ENCODE measurements at places on chromosomes 4 and X.
A peak's percentile ranks its signal among the peaks of the same experiment; 100 is the strongest.

GRCh38 chrX:44314808-44315207 lies 28.7 kb downstream of the EFHC2 start:
- DNase-seq: no peak

DNA sequence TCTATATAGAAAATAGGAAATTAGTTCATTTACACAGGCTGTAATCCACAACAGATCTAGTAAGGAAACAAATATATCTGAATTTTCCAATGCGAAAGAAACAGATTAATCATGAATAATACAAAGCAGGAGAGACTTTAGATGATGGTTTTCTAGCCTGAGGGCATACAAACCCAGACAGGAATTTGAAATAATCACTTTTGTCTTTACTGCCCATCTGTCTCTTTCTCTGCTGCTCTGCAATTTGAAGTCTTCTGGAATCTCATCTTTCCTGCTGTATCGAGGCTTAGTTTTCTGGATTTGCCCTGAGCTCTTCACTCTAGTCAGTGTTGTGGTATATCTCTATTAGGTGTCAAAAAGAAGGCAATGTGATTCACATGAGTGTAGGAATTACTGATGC lies 711.8 kb upstream of the FAM241A start:
- no peak for DNase-seq

DNA sequence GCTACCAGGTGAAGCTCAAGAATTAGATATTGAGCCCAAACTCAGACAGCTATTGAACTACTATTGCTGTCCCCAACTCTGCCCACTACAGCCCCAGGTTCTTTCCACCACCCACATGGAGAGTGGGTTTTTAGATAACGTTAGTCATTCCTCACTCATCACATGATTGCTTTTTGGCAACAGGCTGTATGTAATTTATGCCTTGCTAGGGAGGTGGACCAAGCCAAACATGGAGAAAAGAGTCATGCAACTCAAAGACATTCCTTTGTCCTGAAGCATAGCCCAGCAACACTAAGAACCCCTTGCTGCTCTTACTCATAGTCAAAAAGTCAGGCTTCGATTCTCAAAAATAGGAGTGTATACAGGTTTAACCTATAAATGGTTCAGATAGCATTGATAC lies 275.9 kb upstream of the VCX3A start:
- no peak for DNase-seq

DNA sequence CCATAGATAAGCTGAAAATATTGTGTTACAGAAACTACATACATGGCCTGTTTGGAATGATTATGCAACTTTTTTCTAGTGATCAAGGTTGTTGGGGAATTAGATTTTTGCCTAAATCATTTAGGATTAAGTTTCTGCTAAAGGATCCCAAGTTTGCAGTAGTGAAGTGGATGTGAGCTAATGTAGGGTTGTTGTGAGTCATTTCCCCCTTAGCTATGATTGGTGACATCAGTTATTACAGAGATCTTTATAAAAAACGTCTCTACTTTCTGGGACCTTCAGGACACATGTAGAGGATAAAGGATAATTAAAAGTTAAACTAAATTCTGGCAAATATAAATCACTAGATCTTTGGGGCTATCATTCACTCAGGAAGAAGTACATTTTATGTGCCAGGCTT lies 133.3 kb downstream of the GATB start:
- no peak for DNase-seq

DNA sequence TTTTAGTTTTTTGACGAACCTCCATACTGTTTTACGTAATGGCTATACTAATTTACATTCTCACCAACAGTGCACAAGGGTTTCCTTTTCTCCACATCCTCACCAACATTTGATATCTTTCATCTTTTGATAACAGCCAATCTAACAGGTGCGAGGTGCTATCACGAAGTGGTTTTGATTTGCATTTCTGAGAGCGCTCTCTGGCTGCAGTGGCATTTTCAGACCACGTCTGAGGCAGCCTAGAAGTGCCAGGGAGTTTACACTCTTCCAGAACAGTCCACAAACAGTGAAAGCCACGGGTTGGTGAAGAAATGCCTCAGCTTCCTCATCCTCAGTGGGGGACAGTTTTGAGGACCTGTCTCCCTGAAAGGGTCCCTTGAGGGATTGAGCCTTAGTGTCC lies 471.0 kb downstream of the BCOR start:
- DNase-seq: no peak

DNA sequence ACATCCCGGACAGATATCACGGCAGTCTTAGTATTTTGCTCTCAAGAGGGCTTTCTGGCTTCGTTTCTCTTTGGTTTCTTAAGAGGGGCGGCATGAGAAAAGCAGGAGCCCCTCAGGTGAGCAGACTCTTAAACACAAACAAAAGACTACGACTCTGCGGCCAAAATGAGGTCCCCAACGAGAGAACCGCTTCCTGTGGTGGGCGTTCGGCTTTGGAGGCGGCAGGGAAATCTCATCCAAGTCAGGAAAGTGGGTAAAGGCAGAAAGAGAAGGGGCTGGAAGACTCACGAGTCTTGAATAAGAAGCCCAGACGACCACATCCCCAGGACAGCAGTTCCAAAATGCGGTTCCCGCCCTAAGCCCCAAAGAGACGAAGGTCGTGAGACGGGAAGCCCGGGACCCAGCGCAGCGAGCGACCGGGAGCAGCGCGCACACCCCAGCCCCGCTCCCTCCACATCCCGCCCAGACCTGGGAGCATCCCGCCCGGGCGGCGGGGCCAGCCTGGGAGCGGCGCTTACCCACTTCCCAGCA lies 409 bp downstream of the UGDH start:
- DNase-seq: peak; percentile 20

GRCh38 chrX:71095981-71096759 lies 519 bp downstream of the FOXO4 start:
- DNase-seq: no peak

DNA sequence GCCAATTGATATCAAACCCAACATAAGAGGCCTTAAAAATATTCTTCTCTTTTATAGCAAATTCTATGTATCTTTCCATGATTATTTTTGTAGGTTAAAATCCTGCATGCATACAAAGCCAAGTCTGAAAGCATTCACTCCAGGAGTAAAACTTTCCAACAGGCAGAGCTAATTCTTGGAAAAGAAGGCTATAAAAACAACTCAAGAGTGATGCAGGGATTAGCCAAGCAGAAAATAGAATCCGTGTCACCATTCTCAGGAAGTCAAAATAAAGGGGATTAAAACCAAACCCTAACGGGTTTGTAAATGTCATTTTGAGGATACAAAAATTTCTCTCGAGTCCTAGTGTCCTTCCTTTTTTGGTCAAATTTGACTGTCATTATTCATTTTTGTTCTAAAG lies 412.4 kb downstream of the DMD start:
- no peak for DNase-seq

DNA sequence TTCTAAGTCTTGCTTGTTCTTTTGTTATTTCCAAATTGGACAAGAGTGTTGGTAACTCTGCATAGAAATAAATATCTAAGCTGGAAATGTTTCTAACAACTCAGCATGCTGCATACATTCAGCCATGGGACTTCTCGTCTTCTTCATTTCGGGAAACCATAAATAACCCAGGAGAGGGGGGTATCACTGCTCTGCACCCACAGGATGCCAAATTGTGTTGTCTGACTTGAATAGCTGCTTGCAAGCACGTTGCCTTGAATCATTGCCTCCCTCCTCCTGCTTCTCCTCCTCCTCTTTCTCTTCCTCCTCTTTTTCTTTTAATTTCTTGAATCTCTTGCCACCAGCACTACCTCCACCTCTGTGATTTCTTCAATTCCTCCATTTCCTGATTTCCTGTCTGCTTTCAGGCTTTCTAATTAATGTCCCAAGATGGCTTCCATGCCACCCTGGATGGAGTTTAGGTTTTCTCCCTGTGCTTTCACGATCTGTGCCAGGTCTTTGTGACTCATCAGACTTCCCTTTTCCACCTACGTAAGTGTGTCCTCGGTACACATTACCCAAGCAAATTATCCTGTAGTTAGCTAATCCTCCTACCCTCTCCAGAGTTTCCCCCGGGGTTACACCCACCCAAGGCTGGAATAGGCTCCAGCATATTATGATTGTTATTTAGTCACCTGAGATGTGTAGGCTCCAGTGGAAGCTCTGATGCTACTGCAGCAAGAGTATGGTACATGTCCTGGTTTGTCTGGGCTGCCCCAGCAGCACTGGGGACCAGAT lies 122.6 kb upstream of the VCX3B start:
- DNase-seq: no peak

- no peak for DNase-seq
Observed at GRCh38 chrX:40780951-40781350, 45.6 kb upstream of the MED14 start.

DNA sequence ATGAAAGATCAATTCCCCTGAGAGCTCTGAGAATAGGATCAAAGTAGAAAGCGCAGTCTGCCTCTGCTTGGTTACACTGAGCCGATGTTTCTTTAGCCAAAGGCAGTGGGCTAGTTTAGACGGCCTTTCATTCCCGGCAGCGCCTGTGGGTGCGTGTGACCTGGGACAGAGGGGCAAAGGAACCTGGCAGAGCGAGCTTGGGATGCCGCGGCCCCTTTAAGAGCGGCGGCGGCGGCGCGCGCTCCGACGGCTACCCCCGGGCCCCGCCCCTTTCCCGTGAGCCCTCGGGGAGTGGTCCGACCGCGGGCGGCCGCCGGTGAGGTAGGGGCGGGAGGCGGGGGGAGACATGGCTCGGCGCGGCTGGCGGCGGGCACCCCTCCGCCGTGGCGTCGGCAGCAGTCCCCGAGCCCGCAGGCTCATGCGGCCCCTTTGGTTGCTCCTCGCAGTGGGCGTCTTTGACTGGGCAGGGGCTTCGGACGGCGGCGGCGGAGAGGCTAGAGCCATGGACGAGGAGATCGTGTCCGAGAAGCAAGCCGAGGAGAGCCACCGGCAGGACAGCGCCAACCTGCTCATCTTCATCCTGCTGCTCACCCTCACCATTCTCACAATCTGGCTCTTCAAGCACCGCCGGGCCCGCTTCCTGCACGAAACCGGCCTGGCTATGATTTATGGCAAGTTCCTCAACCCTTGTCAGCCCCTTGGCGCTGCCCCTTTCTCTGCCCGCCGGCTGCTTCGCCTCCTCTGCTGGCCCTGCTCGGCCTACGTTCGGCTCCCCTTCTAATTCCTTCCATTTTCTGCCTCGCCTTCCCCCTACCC lies at the start of gene SLC9A6:
Gene SLC9A6, plus strand, starts transcription at position 279 of the 816 bp plus-strand sequence. Its CDS starts 224 bp downstream, at position 503.
- DNase-seq: peak; percentile 70

DNA sequence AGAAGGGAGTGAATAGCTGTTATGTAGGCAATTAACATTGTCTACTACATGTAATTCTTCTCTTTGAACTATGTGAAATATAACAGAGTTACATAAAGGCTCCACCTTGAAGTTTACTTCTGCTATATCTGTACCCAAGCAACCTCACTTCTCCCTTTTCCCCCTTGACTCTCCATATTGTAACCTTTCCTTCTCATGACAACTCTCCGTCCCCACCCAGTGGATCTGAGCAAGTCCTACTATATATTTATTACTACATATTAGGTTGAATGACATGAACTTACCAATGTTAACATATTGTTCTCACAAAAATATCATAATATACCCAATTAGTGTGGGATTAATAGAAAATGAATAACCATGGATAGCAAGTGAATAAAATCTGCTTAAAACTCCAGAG lies 93.2 kb upstream of the ATP8A1 start:
- no peak for DNase-seq

DNA sequence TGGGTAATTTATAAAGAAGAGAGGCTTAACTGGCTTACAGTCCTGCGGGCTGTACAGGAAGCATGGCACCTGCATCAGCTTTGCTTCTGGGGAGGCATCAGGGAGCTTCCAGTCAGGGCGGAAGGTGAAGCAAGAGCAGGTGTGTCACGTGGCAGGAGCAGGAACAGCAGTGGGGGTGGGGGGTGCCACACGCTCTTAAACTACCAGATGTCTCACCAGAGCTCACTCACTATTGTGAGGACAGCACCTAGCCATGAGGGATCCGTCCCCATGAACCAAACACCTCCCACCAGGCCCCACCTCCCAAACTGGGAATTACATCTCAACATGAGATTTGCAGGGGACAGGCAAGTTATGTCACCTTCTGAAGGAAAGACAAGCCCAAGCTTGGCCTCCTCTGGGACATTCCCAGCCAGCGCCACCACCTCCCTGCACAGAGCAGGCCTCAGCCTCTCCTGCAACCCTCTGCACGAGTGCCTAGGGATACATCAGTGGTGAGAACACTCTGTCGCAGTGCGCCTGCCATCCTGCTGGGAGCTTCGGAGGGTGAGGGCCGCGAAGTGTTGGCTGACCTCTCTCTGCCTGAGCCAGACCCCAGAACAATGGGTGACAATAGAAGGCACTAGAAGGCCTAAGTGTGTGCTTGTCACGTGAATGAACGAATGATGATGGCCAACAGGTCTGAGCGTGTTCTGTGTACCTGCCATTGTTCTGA lies 244.3 kb downstream of the EVC2 start:
- DNase-seq: no peak

DNA sequence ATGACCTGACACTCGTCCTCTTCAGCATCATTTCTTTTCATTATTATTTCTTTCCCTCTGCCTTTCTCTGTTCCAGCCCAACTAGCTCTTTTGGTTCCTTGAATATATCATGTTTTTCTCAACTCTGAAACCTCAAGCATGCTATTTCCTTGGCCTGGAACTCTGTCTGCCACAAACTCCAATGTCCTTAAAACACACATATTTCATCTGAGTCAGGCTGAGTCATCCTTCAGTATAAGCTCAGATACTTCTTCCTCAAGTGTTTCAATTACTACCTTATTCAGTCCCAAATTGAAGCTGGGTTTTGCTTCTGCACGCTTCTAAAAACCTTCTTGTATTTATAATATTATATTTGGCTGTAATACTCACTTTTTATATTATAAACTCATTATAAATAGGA lies 424.2 kb downstream of the PDGFC start:
- DNase-seq: no peak

DNA sequence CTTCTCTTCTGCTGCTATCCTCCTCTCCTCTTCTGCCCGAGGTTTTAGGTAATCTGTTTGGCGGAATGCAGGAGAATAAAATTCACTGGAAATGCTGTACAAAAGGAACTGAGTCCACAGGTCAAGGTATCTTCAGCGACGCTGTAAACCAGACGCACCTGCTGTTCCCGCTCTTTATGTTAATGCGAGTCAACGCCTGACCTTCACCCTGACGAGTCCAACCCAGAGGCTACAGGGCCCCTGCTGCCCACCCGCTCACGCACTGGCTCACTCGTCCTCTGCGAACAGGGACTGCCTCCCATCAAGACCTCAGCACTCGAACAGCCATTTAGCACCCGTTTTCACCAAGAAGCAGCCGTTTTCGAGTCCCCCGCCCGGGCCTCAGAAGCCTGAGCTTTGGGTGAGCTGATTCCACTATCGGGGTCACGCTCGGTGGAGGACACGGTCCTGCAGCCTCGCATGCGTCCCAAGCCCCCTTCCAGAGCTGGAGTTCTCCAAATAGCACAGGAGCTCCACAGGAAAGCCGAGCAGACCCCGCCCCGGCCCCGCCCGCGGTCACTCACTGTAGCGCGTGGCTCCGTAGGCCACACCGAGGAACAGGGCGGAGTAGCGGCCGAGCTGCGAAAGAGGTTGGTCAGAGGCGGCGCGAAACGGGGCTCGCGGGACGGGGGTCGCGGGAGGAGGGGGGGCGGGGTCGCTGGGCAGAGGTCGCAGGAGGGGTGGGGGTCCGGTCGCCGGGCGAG lies 556 bp downstream of the ATP5ME start:
- no peak for DNase-seq

- DNase-seq: no peak
Observed at GRCh38 chr4:12138488-12138887, 709.8 kb upstream of the HS3ST1 start.

- no peak for DNase-seq
Observed at GRCh38 chr4:122759639-122760310, 27.3 kb downstream of the BBS12 start.
